ENCODE measurements at places on chromosomes 5 and 9. TPM values are rescaled to one million over a fixed set of nuclear protein-coding genes. Genes with fewer than 3 reads are reported as not detected.

- H3K4me1 ChIP-seq, result no peaks in the 10 kb centered on the region
- H3K27me3 ChIP-seq, result peaks cover 5% of the 10 kb centered on the region
- no peaks in the 10 kb centered on the region for H3K36me3 ChIP-seq
- no peak overlapping the region for H3K4me3 ChIP-seq
These were observed 128.7 kb downstream of the SLC12A2 start for GRCh38 chr5:128212191-128212806.

PFN3 gene
- not detected for total RNA-seq

DNA sequence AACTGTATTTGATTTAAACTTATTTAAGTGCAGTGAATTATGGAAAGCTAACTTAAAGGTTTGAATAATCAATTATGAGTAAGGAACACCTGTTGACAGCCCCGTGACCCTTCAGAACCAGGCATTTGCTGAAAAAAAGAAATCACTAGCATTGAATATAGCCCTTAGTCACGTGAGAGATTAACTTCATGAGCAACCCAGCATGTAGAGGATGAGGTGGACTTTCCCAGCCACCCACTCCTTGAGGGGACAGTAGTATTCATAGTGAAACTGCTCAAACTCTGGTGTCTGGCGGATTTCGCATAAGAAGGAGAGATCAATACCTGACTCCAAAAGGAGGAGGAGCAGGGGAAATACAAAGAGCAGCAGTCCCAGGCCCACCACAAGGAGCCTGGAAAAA lies 184.8 kb upstream of the RASEF start:
- H3K27ac ChIP-seq, result no peak overlapping the region
- H3K27me3 ChIP-seq, result no peaks in the 10 kb centered on the region
- no peaks in the 10 kb centered on the region for H3K4me1 ChIP-seq
- H3K36me3 ChIP-seq, result no peaks in the 10 kb centered on the region
- no peak for DNase-seq

DNA sequence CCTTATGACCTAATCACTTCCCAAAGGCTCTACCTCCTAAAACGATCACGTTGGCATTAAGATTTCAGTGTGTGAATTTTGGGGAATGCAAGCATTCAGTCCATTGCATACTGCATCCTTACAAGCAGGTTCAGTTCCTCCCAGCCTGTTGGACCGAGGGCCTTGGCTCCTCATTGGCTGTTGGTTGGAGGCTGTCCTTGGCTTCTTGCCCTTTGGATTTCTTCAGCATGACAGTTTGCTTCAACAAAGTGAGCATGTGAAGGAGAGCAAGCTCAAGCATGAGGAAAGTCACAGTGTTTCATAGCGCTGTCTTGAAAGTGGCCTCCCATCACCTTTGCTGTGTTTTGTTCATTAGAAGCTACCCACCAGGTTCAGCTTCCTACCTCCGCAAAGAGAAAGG lies 109.5 kb downstream of the GADD45G start:
- no peaks in the 10 kb centered on the region for H3K27me3 ChIP-seq
- H3K27ac ChIP-seq, result no peak overlapping the region
- DNase-seq, result no peak
- H3K36me3 ChIP-seq, result no peaks in the 10 kb centered on the region
- H3K4me1 ChIP-seq, result peaks cover 12% of the 10 kb centered on the region

- DNase-seq, result no peak
- no peak overlapping the region for H3K27ac ChIP-seq
- H3K27me3 ChIP-seq, result no peaks in the 10 kb centered on the region
- H3K4me3 ChIP-seq, result no peak overlapping the region
These were observed 119.8 kb upstream of the PPP1R26 start for GRCh38 chr9:135359764-135360163.

DNA sequence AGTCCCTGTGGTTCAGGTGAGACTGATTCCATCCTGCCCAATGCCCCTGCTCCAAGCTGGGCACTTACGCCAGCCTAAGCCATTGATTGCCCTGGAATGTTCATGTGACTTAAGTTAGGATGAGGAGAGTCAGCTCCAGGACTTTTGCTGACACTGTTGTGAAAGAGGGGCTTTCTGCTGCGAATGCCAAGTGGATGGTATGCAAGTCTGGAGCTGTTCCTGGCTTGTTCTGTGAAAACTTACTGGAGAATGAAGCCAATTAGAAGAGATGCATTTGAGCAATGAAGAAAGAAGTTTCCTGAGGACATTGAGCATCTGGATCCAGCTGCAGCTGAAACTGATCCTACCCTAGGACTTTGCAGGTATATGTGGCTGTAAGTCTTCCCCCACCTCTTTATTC lies 61.2 kb upstream of the ZFR start:
- H3K4me1 ChIP-seq, result peaks cover 3% of the 10 kb centered on the region
- no peaks in the 10 kb centered on the region for H3K36me3 ChIP-seq
- H3K27ac ChIP-seq, result no peak overlapping the region

DNA sequence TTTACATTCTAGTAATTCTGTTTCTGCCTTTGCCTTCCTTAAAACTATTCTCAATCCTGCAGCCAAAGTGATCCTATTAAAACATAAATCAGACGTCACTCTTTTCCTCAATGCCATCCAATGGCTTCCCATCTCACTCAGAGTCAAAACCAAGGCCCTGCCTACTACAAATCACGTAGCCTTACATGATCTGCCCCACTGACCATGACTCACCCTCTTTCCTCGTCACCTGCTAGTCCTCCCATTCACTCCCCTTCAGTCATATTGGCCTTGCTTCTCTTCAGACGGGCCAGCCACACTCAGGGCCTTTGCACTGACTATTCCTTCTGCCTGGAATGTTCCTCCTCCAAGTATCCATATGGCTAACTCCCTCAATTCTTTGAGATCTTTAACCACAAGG lies 39.0 kb upstream of the DMXL1 start:
- H3K4me3 ChIP-seq, result no peak overlapping the region
- no peaks in the 10 kb centered on the region for H3K27me3 ChIP-seq
- no peak for DNase-seq

OGN gene
- total RNA-seq, result 0.25 TPM

- no peaks in the 10 kb centered on the region for H3K36me3 ChIP-seq
- DNase-seq, result no peak
- no peak overlapping the region for H3K27ac ChIP-seq
- H3K27me3 ChIP-seq, result no peaks in the 10 kb centered on the region
These were observed 34.1 kb upstream of the IL31RA start for GRCh38 chr5:55817030-55817429.

- H3K27ac ChIP-seq, result no peak overlapping the region
- H3K36me3 ChIP-seq, result no peaks in the 10 kb centered on the region
- no peak for DNase-seq
- peaks cover 21% of the 10 kb centered on the region for H3K27me3 ChIP-seq
- H3K4me3 ChIP-seq, result no peak overlapping the region
- H3K4me1 ChIP-seq, result no peaks in the 10 kb centered on the region
These were observed 122.6 kb downstream of the BOD1 start for GRCh38 chr5:173493846-173494245.

DNA sequence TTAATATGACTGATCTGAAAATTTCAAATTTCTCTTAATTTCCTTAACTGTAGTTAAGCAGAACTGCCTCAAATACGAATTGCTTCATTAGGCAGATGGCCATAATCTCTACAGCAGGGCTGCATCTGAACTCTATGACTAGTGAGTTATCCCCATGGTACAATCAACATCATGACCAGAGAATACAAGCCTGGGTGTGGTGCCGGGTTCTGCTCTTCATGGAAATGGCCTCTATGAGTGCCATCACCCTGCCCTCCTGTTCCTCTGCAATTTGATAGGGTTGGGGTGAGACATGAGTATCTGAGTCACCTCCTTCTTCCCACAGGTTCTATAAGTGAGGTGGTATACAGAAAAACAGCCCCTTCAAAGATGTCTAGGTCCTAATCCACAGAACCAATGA lies 235.9 kb downstream of the AP3B1 start:
- H3K4me3 ChIP-seq, result no peak overlapping the region
- no peak overlapping the region for H3K27ac ChIP-seq
- no peak for DNase-seq
- H3K4me1 ChIP-seq, result no peaks in the 10 kb centered on the region

DNA sequence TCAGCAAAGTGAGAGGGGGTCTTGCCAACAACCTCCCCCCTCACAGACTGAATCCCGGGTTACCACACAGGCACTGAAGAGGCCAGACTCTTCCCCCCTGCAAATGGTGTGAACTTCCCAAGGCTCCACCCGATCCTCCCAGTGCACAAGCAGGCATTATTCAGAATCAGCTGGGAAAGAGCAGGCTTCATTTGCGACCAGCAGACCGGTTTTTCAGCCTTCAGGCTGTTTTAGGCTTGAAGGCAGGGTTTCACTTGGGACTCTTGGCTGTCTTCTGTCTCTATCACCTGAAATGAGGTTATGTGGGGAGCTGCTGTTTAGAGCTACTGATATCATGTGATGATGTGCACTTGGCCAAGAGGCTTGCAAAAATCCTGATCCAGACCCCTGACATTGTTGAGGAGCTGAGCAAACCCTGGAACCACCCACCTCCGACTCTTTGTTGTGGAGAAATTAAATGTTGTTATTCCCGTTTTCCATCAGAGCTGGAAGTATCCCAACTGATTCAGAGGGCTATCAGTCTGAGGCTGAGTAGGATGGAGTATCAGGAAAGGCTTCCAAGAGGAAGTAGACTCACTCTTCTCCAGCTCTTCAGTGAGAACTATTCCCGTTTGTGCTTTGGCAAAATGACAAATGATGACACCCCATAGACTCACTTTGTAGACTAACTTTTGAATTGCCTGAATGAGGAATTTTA lies 63.3 kb upstream of the ZFR start:
- H3K27ac ChIP-seq, result no peak overlapping the region
- H3K4me3 ChIP-seq, result no peak overlapping the region
- no peak for DNase-seq

CCDC127 gene
- 2.5 TPM for total RNA-seq

GRCh38 chr5:322281-322941 lies 897 bp downstream of the AHRR start:
- H3K4me3 ChIP-seq, result no peak overlapping the region
- H3K27me3 ChIP-seq, result peaks cover 2% of the 10 kb centered on the region
- no peak for DNase-seq
- H3K27ac ChIP-seq, result no peak overlapping the region
- peaks cover 24% of the 10 kb centered on the region for H3K4me1 ChIP-seq

DNA sequence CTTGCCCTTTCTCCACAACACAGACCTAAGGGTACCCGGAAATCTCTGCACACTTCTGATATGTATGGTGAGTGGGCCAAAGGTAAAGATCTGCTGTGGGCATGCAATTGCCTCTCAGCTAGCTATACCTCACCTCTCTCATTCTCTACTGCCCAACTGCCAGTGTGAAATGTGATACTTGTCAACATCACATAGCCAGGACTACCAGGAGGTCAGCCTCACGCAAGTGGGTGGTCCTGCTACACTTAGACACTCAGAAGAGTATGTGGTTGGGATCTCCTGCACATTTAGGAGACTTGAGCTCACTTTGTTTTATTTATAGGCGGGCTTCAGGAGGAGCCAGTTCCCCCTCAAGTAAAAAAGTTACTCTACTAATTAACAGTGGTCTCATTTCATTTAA lies 88.0 kb upstream of the MAN2A1 start:
- no peaks in the 10 kb centered on the region for H3K36me3 ChIP-seq
- H3K4me1 ChIP-seq, result no peaks in the 10 kb centered on the region
- H3K27ac ChIP-seq, result no peak overlapping the region
- H3K27me3 ChIP-seq, result no peaks in the 10 kb centered on the region

DNA sequence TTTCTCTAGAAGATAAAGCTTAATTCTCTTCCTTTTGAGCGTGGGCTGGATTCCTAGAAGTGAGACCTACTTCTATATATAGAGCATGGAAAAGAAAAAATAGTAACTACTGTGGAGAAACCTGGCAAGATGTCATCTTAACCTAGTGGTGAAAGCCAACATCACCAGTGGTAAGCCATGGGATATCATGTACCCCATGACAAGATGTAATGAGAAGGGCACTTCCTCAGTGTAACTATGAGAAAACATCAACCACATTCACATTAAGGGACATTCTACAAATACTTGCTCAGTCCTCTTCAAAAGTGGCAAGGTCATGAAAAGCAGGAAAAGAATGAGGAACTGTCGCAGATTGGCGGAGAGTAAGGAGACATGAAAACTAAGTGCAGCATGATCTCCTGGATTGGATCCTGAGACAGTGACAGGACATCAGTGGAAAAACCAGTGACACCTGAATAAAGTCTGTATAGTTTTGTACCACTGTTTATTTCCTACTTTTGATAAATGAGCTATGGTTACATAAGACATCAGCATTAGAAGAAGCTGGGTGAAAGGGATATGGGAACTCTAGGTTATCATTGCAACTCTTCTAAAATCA lies 65.4 kb downstream of the PRRC1 start:
- no peaks in the 10 kb centered on the region for H3K4me1 ChIP-seq
- H3K27me3 ChIP-seq, result no peaks in the 10 kb centered on the region
- no peaks in the 10 kb centered on the region for H3K36me3 ChIP-seq
- DNase-seq, result no peak
- H3K4me3 ChIP-seq, result no peak overlapping the region

GRCh38 chr9:98652741-98653140 lies 56.0 kb downstream of the GABBR2 start:
- no peak overlapping the region for H3K27ac ChIP-seq
- peaks cover 2% of the 10 kb centered on the region for H3K27me3 ChIP-seq
- no peaks in the 10 kb centered on the region for H3K36me3 ChIP-seq
- H3K4me1 ChIP-seq, result no peaks in the 10 kb centered on the region

- no peaks in the 10 kb centered on the region for H3K36me3 ChIP-seq
- DNase-seq, result peak; percentile 44
- H3K27ac ChIP-seq, result no peak overlapping the region
These were observed 1.1 kb upstream of the BASP1 start for GRCh38 chr5:17216176-17216973.

DNA sequence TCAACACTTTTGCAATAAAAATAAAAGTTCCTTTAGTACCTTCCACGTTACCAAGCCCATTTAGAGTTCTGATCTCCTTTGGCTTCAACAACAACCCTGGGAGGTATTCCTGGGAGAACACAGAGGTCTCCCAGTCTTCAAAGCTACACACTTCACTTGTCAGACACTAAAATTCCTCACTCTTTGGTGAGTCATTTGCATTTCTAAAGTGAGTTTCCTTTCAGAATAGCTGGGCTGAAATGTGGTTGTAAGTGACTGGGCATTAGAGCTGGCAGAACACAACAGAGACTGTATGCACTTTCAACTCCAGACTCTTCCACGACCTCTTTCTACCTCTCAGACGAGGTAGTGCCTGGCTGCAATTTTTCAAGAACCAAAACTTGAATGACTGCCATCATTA lies 11.5 kb upstream of the F2RL1 start:
- no peak overlapping the region for H3K27ac ChIP-seq
- no peak for DNase-seq
- no peak overlapping the region for H3K4me3 ChIP-seq
- H3K4me1 ChIP-seq, result no peaks in the 10 kb centered on the region
- H3K36me3 ChIP-seq, result no peaks in the 10 kb centered on the region

TLN1 gene
- 294 TPM for total RNA-seq

SLC36A2 gene
- not detected for total RNA-seq

SLIT3 gene
- total RNA-seq, result 0.13 TPM

- no peak overlapping the region for H3K27ac ChIP-seq
- no peaks in the 10 kb centered on the region for H3K27me3 ChIP-seq
- DNase-seq, result no peak
- no peak overlapping the region for H3K4me3 ChIP-seq
- H3K36me3 ChIP-seq, result no peaks in the 10 kb centered on the region
These were observed 197.4 kb upstream of the IL12B start for GRCh38 chr5:159527546-159528254.

Measured in T-cell (primary cell).